ENCODE measurements at places on chromosomes 1 and 21. TPM values are rescaled to one million over a fixed set of nuclear protein-coding genes. Genes with fewer than 3 reads are reported as not detected.
A peak's percentile ranks its signal among the peaks of the same experiment; 100 is the strongest.

ROR1 gene
- not detected for total RNA-seq

PADI3 gene
- total RNA-seq, result not detected

ENO1 gene
- total RNA-seq, result 3,761 TPM

DNA sequence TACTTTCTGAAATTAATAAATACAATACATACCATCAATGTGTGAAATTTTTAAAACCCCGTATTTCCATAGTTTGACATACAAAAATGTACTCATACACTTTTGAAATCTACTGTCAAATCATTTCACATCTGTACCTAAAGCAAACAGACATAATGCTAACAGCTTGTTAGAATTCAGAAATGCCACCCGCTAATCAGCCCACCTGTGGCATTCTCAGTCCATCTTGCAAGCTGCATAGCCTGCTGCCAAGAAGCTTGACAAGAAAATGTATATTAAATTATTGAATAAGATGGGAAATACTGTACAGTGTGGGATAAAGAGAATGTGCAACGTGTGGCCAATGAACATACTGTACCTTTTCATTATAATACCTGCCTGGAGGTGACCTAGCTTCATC, 55.1 kb downstream of the ZBTB18 start:
- no peak for DNase-seq

GRCh38 chr1:77347646-77348045, 65.8 kb downstream of the AK5 start:
- peak; percentile 42 for DNase-seq

DNA sequence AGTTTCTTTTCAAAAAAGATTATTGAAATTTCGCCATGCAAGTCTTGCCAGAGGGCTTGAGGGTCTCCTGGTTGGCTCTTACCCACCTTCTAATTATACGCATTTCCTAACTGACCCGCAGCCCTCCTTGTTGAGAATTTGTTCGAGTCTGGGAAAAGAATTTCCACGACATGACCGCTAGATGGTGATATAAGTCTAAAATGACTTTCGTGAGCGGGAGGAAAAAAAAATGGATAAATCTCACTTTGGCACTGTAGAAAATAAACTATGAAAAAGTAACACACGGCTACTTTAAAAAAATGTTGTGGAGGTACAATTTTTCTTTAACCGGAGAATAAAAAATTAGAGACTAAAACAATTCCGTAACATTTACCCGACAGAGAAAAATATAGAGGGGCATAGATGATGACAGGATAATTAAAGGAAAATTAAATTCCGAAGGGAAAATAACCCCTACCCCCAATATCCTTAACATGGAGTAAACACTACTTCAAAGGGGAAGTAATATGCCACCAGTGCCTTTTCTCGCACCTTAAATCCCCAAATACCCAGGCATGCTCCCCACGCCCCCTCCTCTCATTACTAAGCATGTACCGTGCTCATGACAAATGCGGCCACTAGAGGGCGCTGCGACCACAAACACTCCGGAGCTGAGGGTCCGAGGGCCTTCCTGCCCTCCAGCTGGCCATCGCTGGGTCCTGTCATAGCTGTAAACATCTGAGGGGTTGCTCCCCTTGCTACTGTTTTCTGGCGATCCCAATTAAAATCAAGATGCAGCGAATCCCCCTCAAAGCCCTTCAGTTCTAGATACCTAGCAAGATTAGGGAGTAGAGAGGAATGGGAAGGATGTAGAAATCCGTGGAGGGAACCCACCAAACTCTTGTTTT, 266.9 kb downstream of the ASTN1 start:
- DNase-seq, result peak; percentile 19

GRCh38 chr21:19767546-19767945, 1230.7 kb upstream of the NCAM2 start:
- no peak for DNase-seq

DNA sequence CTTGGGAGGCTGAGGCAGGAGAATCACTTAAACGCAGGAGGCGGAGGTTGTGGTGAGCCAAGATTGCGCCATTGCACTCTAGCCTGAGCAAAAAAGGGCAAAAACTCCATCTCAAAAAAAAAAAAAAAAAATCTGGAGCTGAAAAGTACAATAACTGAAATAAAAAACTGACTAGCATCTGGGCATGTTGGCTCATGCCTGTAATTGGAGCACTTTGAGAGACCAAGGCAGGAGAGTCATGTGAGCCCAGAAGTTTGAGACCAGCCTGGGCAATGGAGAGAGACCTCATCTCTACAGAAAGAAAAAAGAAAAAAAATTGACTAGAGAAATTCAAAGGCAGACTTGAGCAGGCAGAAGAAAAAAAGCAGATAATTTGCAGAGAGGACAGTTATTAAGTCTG, 18.1 kb downstream of the CLDN19 start:
- DNase-seq, result no peak

DNA sequence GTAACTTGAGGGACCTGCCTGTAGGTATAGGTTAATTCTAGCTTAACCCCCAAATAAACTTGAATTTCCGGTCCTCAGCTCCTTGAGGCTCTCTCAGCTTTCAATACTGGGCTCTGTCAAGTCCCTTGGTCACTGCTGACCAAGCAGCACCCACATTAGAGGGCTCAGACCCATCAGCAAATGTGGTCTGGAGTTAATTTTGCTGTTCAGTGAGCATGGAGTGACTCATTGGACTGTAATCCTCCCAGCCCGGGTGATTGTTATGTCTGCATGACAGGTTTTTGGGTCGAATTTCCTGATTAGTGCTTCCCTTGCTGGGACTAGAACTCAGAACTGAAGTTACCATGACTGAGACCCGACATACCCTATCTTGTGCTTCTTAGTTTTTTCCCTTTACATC, 130.6 kb downstream of the URB2 start:
- no peak for DNase-seq

DNA sequence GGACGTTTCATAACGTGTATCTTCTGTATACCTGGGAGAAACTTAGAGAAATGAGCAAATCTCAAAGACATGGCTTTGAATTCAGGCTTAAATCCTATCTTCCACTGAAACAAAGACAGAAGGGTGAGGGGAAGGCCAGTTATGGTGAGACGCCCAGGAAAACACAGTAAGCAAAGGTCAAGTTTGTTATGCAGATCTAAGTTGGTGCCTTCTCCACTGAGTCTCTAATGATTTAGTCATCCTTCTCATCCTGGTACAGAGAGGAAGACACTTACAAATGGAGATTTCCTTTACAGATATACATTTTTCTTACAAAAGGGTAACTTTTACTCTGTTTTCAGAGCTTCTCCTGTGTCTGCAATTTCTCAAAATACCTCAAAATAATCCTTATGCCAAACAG, 64.4 kb downstream of the MAP3K7CL start:
- DNase-seq, result no peak

DNA sequence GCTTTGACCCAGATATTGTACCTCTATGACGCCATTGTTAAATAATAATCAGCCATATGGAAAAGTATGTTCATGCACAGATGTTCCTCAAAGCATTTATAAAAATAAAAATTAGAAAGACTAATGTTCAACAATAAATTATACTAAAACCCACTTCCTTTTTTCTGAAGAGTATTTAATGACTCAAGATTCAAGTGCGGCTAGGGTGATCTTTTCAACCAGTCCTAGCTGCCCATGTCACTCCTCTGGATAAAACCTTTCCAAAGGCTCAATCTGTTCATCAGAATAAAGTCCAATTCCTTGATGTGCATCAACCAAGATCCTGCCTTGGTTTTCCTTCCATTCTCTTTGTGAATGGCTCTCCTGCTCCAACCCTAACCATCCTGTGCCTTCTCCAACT, 292.0 kb downstream of the VAV3 start:
- DNase-seq, result no peak

- no peak for DNase-seq
These were observed 38.6 kb downstream of the EIF2B3 start for GRCh38 chr1:44947774-44948311.

- peak; percentile 31 for DNase-seq
These were observed at the start of gene RGS7 for GRCh38 chr1:241356519-241357365. Gene RGS7, minus strand, starts transcription at chr1:241357205.

DNA sequence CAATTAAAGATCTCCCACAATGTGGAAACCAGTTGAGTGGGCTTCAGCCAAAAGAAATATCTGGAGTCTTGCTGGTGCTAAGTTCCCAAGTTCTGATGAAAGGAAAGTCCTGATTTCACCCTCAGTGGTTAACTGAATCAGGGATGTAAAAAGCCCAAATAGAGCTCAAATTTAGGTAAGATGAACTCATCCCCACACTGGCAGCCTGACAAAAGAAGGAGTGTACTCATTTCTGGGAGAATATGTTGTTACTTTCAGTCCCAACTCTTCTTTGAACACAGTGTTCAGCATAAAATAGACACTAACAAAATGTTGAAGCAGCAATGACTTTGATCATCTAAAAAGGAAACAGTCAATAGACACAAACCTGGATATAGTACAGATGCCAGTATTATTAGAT, 91.7 kb downstream of the CHRM3 start:
- DNase-seq, result no peak

GRCh38 chr1:145545055-145545454, 62.7 kb upstream of the GPR89A start:
- no peak for DNase-seq

All from activated naive CD8-positive, alpha-beta T cell treated with anti-CD3 and anti-CD28 coated beads for 36 hours (primary cell).